ENCODE measurements at places on chromosomes 13 and 19.

GRCh38 chr19:13095393-13095784 is 7.3 kb downstream of the LYL1 start:
- no peak for DNase-seq

- DNase-seq: no peak
Observed at GRCh38 chr19:52638601-52639000, 446 bp upstream of the ZNF83 start.

DNA sequence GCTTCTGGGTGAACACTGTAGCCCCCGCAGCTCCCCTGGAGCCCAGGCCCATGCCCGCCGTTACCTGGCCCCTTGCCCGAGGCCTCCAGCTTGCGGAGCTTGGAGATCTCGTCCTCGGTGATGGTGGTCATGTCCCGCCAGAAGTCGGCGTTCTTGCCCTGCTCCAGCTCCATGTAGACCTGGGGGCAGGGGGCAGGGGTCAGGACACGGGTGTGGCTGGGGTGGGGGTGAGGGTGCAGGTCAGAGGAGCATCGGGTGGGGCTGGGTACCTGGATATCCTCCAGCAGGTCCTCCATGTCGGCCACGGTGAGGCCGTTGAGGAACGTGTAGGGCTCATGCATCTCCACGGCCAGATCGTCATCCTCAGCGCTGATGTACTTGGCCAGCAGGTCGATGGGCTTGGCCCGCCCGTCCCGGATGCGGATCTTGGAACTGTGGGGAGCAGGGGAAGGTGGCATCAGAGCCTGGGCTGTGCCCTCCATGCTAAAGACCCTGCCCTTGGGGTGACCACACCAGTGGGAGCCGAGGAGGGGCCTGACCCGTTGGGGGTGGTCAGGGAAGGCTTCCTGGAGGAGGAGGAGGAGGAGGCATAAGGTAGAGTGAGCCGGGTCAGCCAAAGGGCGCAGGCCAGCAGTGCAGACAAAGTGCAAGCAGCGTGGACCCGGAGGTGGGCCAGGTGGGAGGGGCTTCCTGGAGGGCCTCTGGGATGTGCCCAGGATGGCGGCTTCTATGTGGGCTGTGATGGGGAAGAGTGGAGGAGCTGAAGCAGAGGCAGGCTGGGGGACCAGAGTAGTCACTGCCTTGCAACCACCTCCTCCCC is 7.6 kb downstream of the CACTIN start:
- no peak for DNase-seq

DNA sequence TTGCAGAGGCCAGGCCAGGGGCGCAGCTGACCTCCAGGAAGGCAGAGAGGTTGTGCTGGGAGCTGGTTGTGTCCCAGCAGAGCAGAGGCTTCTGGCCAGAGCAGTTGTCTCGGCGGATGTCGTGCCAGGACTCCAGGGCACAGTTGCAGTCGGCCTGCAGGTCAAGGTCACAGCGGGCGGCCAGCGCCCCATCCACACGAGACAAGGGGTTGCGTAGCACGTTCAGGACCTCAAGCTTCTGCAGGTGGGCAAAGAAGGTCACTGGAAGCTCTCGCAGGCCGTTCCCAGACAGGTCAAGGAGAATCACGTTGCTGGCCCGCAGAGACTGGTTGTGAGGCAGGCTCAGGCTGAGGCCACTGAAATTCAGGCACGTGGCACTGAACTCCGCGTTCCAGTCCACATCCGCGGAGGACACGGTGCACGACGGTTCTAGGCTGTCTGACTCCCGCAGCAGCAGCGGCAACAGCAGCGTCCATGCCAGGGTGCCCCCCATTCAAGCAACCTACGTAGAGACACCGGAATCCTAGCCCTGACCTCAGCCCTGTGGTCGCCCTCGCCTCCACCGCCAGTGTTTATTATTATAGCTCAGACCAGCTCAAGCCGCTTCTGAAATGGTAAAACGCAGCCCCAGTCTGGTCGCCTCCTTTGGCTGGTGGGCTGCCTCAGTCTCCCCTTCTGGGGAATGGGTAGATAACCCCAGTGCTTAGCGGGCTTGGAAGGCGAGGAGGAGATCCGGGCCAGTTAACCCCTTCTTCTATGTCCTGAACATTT is 766 bp downstream of the LRRC25 start:
- no peak for DNase-seq

DNA sequence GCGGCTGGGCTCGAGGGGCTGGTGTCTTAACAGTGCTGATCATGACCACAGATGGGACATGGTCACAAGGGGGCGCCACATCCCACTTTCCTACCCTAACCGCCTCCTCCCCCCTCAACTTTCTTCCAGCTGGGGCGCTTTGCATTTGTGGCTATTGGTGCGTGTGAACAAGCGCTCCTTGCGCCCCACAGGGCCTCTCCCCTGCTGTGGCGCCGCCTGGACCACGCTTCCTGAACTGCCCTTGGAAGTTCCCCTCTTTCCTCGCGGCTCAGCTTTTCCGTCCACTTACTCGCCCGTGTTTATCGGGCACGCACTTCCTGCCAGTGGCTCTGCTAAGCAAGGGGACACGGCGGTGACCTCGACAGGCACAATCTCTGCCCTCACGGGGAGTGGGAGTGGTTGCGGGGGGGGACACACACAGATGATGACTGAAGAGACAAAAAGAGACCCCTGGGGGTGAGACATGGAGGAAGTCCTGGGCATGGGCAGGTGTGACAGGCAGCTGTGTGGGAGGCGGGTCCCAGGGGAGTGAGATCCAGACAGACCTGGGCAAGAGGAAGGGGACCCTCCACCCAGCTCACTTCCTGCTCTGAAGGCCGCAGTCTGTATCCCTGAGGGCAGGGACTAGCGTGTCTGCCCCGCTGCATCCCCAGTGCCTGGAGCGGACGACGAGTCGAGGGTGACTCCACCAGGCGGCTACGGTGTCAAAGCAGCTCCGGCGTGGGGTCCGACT is 40.3 kb downstream of the ZNF787 start:
- peak; percentile 49 for DNase-seq

GRCh38 chr13:45310341-45311131 is 30.4 kb downstream of the TPT1 start:
- DNase-seq: no peak

GRCh38 chr19:3982701-3983541 is 2.3 kb downstream of the EEF2 start:
- no peak for DNase-seq

DNA sequence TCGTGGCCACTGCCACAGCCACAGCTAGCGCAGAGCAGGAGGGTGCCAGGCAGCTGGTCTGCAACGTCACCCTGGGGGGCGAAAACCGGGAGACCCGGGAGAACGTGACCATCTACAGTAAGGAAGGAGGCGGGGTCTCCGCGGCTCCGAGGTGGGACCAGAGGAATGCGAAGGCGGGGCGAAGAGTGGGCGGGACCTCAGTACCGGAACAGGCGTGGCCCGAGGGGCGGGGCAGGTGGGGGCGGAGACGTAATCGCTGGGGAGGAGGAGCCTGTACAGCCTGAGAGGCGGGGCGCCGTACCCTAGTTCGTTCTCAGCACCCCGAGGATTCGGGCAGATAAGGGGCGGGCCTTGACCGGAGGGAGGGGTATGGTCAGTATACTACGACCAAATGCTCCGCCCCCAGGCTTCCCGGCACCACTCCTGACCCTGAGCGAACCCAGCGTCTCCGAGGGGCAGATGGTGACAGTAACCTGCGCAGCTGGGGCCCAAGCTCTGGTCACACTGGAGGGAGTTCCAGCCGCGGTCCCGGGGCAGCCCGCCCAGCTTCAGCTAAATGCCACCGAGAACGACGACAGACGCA is 2.5 kb downstream of the ICAM5 start:
- DNase-seq: no peak

- peak; percentile 56 for DNase-seq
Observed at GRCh38 chr13:97344265-97345175, 89.4 kb upstream of the RAP2A start.

DNA sequence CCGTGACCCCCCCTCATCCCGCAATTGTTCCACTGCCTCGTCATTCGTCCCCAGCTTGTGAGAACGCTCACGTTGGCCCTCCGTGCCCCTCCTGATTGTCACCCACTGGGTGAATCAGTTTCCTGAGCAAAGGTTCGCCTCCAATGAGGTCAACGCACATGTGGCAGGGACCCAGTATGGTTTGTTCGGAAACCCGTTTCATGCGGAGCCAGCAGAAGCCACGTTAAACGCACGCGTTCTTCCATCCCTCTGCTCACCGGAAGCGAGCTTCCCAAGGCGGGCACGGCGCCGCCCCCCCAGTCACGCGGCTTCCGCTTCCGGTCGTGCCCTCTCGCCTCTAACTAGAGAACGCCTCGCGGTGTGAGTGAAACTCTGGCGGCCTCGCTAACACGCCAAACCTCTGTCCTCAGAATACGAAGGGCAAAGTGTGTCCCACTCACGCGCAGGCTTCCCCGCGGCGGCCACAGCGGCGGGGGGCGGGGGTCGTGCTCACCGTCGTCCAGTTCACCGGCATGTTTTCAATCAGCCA is 18.0 kb upstream of the CFAP97D2 start:
- DNase-seq: no peak

DNA sequence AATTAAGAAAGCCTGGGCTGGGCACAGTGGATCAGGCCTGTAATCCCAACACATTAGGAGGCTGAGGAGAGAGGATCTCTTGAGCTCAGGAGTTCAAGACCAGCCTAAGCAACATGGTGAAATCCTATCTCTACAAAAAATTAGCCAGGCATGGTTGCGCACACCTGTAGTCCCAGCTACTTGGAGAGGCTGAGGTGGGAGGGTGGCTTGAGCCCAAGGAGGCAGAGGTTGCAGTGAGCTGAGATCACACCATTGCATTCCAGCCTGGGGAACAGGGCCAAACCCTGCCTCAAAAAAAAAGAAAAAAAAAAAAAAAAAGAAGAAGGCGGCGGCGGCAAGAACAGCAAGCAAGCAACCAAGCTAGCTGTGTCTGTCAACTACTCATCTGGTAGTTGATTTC is 26.7 kb downstream of the TSC22D1 start:
- no peak for DNase-seq

GRCh38 chr19:35716801-35717664 is 770 bp upstream of the KMT2B start:
- DNase-seq: peak; percentile 77

DNA sequence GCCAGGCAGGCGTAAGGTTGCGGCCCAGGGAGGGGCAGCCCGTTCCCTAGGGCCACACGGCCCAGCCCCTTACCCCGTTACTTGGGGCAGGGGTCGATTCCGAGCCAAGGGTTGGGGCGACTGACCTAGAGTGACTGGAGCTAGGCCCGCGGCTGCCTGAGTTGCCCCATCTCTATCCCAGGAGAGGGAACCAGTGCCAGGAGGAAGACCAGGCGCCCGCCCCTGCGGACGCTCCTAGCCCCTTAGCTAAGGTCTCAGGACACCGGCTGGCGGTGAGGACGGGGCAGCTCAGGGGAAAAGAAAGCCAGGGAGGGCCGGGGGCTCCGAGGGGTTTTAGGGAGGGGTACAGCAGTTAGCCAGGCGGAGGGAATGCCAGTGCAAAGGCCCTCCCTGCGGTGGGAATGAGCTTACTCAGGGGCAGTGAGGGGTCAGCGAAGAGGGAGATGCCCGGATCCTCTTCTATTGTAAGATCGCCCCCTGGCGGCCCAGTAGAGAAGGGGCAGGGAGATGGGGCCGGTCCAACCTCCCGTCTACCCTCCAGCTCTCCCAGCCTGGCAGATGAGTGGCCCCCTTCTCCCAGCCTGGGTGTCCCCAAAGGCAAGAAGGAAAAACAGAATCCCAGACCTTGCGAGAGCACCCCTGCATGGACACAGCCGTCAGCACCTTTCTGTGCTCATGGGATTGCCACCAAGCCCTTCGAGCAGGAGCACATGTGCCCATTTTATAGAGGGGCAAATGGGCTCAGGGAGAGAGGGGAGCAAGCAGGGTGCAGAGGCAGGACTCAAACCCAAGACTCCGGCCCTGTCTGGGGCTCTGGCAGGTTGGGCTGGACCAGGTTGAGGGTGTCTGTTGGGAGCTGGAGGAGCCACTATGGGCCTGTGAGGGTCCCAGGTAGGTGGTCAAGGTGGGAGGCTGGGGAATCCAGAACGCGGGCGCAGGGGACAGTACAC is 16.3 kb downstream of the CILP2 start:
- no peak for DNase-seq

DNA sequence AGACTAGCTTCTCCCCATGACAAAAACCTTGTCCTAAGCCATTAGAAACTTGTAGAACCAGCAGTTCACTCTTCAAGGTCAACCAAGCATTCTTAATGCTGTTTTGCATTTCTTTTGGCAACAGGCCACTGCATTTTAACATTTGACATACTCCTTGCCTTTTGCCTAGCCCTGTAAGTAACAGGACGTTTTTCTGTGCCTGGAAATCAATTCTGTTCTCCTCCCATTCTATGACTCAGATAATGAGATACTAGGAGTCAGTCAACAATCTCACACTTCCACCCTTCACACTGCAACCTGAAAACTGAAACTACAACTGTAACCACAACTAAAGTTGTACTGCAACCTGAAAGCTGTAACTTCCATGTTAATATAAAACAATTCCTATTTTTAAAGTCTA is 268.7 kb downstream of the MZT1 start:
- DNase-seq: no peak

GRCh38 chr19:4043401-4043800 is 23.3 kb downstream of the ZBTB7A start:
- no peak for DNase-seq

GRCh38 chr19:15248648-15249527 is 16.6 kb upstream of the EPHX3 start:
- peak; percentile 47 for DNase-seq

DNA sequence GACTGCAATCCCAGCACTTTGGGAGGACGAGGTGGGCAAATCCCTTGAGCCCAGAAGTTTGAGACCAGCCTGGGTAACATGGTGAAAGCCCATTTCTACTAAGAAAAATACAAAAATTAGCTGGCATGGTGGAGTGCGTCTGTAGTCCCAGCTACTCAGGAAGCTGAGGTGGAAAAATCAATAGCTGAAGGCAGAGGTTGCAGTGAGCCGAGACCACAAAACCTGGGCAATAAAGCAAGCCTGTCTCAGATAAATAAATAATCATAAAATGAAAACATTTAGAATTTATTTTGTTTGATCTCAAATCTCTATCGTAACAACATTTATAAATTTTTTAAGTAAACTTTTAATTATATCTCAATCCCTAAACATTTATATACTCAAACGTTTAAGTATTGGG is 36.6 kb downstream of the USP12 start:
- DNase-seq: no peak

- peak; percentile 47 for DNase-seq
Observed at GRCh38 chr13:19864746-19865309, 1.4 kb upstream of the ZMYM5 start.

GRCh38 chr19:18723871-18724377 is 40.4 kb downstream of the CRTC1 start:
- no peak for DNase-seq

DNA sequence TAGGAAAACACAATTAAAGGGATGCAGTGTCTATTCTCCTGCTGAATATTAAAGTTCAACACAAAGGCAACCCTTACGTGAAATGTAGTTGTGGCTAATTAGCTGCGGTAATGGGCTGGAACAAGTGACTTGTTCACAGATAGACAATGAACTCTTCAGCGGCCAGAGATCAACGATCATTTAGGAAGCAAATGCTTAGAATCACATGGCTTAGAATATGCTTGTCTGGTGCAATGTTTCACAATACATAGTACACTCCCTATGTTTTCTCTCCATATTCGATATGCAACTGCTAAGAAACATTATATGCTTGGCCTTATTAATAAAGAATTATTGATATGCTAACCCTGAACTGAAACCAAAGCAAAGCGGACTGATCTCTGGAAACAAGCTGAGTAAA is 25.7 kb upstream of the MTUS2 start:
- DNase-seq: no peak

GRCh38 chr13:25192936-25193335 is 20.8 kb upstream of the AMER2 start:
- DNase-seq: peak; percentile 86
